ENCODE measurements at places on chromosomes 4 and X.
A peak's percentile ranks its signal among the peaks of the same experiment; 100 is the strongest.

DNA sequence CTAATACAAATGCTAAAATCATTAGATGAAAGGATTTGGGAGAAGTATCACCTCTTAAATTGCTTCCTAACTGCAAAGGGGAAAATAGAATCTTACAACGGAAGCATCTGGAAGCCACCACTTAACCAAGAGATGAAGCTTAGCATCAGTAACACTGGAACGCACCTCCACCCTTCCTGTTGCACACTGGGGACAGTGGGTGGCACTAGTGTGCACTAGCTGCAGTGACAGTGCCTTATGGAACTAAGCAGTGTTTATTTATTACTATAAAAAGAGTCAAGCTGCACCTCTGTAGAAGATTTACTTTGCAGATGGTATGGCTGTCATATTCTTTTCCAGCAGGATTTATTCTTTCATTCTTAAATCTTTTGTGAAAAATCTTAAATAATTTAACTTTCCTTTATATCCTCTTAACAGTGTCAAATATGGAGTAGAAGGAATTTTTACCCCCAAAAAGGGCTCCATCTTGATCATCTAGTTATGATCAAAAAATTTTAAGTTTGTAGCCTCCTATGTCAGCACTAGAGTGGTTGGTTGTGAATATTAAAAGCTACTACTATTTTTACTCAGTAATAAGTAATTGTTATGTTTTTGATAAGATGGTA, 76.7 kb downstream of the SCD5 start:
- DNase-seq = no peak

DNA sequence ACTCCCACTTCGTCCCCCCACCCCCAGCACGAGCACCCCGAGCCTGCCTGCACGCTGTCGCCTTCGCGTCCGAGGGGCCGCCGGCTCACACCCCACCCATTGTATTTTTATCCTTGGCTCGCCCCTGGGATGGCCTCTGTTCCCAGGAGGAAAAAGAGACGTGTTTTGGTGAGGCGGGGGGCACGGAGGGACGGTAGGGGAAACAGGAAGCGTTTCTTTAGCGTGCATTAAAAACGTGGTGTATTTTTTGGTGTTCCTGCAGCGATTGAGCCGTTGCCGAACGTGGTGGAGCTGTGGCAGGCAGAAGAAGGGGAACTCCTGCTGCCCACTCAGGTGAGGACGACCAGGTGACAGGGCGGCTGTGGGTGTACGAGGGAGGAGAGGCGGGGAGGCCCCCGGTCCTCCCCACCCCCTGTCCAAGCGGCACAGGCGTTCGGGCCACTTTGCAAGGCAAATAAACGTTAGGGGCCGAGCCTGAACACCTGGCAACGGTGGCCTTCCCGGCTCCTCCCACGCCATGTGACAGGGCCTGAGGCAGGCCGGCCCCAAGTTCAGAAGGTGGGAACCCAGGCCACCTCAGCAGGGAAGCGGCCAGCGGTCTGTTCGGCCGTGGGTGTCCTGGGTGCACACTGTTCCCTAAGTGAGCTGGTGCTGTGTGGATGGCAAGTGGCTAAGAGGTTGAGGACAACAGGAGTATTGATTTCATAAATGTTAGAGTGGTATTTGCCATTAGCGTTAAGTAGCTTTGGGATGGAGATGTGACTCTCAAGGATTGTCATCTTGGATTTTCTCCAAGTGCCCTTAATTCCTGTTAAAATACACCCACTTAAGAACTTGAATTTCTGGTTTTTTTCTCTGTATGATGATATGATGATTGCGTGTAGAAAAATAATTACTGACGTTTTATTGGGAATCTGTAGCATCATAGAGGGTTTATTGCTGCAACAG, 1.1 kb downstream of the TMEM131L start:
- DNase-seq = peak; percentile 86

- no peak for DNase-seq
Measured at GRCh38 chr4:3330707-3331106, 37.9 kb downstream of the RGS12 start.

- DNase-seq = no peak
Measured at GRCh38 chr4:80307774-80308465, 27.6 kb upstream of the CFAP299 start.

DNA sequence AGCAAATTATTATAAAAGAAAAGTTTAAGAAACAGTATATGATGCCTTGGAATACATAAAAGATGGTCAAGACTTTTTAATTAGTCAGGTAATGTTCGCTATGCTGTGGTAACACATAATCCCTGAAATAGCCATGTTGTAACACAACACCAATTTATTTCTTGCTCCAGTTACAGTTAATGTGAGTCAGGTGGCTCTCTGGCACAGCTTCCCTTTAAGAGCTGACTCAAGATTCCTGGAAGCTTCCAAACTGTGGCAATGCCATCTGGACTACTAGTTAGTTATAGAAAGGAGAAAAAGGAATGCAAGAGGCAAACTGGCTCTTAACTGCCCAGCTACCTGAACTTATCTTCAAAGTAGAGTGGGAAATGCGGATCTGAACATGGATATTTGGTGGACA, 210.5 kb downstream of the CHM start:
- no peak for DNase-seq

DNA sequence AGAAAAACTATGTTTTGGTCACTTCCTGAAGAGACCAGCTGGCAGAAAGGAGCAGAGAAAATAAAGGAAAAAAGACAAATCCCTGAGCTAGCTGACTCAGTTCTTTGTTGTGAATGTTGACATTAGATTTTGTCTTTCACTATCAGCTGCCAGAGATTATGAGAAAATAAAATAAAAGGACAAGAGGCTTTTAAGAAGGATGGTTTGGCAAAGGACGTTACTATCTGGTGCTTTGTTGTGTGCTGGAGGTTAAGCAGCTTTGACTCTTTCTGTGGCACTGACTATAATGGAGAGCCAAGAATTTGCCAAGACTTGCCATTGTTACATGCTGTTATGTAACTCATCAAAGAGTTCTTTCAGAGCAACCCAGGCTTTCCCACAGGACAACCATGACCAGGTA, 12.1 kb downstream of the ASB5 start:
- no peak for DNase-seq

DNA sequence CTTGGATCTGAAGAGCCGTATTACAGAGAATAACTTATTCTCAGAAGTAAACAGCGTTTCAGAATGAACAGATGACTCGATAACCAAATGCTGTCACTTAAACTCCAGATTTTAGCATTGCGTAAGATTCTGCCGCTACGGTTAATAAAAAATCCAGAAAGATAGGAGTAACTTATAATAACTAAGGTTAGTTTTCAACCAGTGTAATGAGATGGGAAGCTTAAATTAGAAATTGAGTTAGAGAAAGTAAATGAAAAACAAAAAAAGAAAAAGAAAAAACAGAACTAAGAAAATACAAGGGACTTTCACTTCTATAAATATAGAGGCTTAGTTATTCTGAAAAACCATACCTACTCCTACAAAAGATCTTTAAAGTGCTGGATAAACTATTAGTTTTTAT, 13.1 kb upstream of the PARM1 start:
- no peak for DNase-seq

- DNase-seq = peak; percentile 0
Measured at GRCh38 chr4:7987148-7987989, 47.7 kb upstream of the AFAP1 start.
